ENCODE measurements at places on chromosomes 1 and 21. TPM values are rescaled to one million over a fixed set of nuclear protein-coding genes. Genes with fewer than 3 reads are reported as not detected.
A peak's percentile ranks its signal among the peaks of the same experiment; 100 is the strongest.

DNA sequence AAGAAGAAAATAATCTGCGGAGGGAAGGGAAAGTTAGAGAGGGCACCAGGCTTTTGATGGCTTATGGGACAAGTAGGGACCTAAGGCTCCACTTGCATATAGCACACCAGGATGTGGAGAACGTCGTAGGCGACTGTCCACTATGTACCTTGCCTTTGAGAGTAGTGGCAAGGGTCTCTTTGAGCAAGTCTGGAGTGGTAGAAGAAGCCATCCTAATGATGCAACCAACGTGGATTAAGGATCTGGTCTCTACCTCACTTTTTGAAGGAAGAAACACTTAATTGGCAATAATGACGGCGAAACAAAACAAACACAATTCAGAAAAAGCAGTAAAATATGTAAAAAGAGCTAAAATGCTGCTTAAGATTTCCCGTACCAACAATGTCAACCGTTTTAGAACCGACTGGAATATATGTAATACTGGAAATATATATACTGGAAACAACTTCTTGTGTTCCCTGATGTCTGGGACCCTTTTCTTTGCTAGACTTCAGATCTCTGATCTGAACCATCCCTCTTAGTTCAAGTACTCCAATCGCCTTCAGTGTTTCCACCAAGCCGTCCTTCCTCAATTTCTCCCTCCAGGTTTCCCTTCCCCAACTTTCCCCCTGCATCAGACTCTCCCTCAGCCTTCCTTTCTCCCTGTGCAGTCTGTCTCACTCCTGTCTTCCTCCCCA, 821 bp upstream of the KHDRBS1 start:
- H3K36me3 ChIP-seq, result peaks cover 28% of the 10 kb centered on the region
- H3K27ac ChIP-seq, result peak overlapping the region; percentile 92
- H3K27me3 ChIP-seq, result no peaks in the 10 kb centered on the region

DNA sequence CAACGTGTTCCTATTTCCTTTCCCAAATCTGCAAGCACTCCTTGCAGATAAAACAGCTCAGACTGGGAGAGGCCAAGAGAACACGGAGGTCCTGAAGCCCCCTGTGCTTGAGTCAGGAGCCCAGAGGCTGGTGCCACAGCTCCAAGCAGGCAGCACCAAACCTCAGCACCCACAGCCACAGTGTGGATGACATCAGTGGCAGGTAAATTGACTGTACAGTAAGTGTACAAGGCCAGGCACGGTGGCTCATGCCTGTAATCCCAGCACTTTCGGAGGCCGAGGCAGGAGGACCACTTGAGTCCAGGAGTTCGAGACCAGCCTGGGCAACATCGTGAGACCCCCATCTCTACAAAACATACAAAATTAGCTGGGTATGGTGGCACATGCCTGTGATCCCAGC, 1.9 kb upstream of the COL6A1 start:
- peak; percentile 49 for DNase-seq
- H3K27me3 ChIP-seq, result peaks cover 15% of the 10 kb centered on the region
- no peaks in the 10 kb centered on the region for H3K36me3 ChIP-seq
- H3K4me1 ChIP-seq, result peaks cover 13% of the 10 kb centered on the region

- H3K27me3 ChIP-seq, result peaks cover 56% of the 10 kb centered on the region
- peaks cover 15% of the 10 kb centered on the region for H3K4me1 ChIP-seq
- no peaks in the 10 kb centered on the region for H3K36me3 ChIP-seq
- no peak overlapping the region for H3K27ac ChIP-seq
- peak; percentile 52 for DNase-seq
Measured at GRCh38 chr21:38478782-38479181, 19.5 kb downstream of the ERG start.

The C8B gene
- total RNA-seq, result not detected

The AMY1C gene
- total RNA-seq, result not detected

The NTNG1 gene
- 0.28 TPM for total RNA-seq

DNA sequence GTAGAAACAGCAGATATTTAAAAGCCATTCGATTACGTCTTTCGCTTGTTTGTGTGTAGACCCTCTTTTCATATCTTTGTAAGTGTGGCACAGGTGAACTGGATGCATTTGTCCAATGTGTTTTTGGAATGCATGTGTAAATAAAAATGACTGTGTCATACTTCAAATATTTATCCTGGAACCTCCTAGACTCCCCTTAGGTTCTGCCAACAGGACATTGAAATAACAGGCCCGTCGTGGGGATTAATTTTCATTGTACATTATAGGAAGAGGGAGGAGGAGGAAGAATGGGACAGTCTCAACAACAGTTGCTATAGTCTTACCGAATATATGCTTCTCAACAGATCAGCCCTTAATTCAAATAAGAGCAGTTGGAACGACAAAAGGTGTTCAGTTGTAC, 95.8 kb downstream of the PRKAB2 start:
- DNase-seq, result no peak
- no peak overlapping the region for H3K4me3 ChIP-seq
- H3K27ac ChIP-seq, result no peak overlapping the region
- H3K36me3 ChIP-seq, result no peaks in the 10 kb centered on the region
- peaks cover 73% of the 10 kb centered on the region for H3K27me3 ChIP-seq

The PPM1J gene
- total RNA-seq, result 0.75 TPM

DNA sequence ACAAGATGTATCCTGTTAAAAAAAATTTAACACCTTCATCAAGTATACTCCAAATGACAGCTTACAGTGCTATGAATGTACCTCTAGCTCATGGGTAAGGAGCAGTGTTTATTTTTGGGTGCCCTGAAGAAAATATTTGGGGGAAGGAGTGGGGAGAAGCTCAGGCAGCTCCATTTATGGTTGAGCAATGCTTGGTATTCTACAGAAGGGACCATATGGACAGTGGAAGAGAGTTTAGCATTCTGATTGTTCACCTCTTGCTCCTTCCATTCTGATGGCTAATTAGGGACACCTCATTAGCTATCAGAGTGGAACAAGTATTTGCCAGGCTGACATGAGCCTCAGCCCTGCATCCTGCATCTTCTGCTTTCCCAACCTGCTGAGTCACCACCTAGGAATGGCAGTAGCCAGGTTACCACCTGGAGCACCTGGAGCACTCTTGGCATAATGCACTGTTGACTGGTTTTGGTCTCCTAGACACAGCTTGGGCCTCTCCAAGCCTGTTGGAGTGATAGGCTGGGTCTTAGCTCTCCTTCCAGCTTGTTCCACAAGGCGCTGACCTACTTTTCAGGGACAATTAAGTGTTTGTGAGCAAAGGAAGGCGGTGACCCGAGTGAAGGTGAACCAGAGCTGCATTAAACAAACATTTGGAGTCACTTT, 62.0 kb upstream of the MACF1 start:
- no peak for DNase-seq
- H3K27ac ChIP-seq, result no peak overlapping the region
- H3K27me3 ChIP-seq, result peaks cover 2% of the 10 kb centered on the region

The FCRL1 gene
- not detected for total RNA-seq

The LCE1F gene
- total RNA-seq, result not detected

DNA sequence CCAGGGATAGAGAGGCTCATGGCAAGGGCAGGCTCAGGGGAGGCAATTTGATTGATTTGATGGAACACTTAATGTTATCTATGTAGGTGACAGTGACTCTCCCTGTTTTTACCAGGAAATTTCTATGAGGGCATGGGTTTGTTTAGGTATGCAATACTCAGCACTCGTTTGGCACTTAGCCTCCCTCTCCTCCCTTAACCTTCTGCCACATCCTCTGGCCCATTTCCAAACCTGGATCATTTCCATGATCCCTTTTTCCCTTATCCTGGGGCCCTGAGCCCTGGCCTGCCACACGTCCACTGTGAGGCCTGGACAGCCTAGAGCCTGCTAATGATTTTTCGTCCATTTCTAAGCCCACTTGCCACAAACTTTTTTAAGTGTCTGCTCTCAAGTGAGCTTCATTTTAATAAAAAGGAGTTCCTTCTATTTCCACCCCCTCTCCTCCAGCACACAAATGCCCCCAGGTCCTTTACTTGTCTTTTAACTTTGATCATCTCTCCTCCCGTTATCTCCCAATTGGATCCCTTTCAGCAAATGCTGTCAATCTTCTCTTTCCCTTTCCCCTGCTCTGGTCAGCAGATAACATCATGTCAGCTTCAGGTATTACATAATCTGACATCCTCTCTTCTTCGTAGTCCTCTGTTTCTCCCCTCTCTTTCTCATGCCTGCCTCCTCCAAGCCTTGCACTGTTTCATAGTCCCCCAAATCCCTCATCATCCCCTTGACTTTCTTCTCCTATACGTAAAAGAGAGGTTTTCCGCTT, 37.8 kb upstream of the GADD45A start:
- no peaks in the 10 kb centered on the region for H3K27me3 ChIP-seq
- DNase-seq, result no peak
- H3K27ac ChIP-seq, result no peak overlapping the region
- no peak overlapping the region for H3K4me3 ChIP-seq

The DNASE2B gene
- total RNA-seq, result not detected

The PLEKHA6 gene
- 0.87 TPM for total RNA-seq

The DAP3 gene
- 159 TPM for total RNA-seq

The NKAIN1 gene
- total RNA-seq, result not detected

- no peak overlapping the region for H3K4me3 ChIP-seq
- peaks cover 37% of the 10 kb centered on the region for H3K36me3 ChIP-seq
- no peaks in the 10 kb centered on the region for H3K27me3 ChIP-seq
- no peak for DNase-seq
- H3K4me1 ChIP-seq, result peaks cover 15% of the 10 kb centered on the region
Measured at GRCh38 chr1:43844114-43844513, 89.5 kb upstream of the ARTN start.

The COL8A2 gene
- total RNA-seq, result 0.05 TPM

GRCh38 chr1:109365642-109366204, 32.0 kb downstream of the SORT1 start:
- H3K27me3 ChIP-seq, result peaks cover 24% of the 10 kb centered on the region
- peaks cover 3% of the 10 kb centered on the region for H3K4me1 ChIP-seq
- H3K4me3 ChIP-seq, result no peak overlapping the region
- H3K27ac ChIP-seq, result no peak overlapping the region
- no peaks in the 10 kb centered on the region for H3K36me3 ChIP-seq

The PMF1 gene
- total RNA-seq, result 117 TPM

DNA sequence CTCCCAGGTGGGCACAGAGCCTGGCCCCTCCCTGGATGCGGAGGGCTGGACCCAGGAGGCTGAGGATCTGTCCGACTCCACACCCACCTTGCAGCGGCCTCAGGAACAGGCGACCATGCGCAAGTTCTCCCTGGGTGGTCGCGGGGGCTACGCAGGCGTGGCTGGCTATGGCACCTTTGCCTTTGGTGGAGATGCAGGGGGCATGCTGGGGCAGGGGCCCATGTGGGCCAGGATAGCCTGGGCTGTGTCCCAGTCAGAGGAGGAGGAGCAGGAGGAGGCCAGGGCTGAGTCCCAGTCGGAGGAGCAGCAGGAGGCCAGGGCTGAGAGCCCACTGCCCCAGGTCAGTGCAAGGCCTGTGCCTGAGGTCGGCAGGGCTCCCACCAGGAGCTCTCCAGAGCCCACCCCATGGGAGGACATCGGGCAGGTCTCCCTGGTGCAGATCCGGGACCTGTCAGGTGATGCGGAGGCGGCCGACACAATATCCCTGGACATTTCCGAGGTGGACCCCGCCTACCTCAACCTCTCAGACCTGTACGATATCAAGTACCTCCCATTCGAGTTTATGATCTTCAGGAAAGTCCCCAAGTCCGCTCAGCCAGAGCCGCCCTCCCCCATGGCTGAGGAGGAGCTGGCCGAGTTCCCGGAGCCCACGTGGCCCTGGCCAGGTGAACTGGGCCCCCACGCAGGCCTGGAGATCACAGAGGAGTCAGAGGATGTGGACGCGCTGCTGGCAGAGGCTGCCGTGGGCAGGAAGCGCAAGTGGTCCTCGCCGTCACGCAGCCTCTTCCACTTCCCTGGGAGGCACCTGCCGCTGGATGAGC, 34.2 kb downstream of the TRIM11 start:
- H3K36me3 ChIP-seq, result no peaks in the 10 kb centered on the region
- no peak for DNase-seq
- no peaks in the 10 kb centered on the region for H3K27me3 ChIP-seq
- H3K4me1 ChIP-seq, result no peaks in the 10 kb centered on the region
- H3K27ac ChIP-seq, result no peak overlapping the region
- no peak overlapping the region for H3K4me3 ChIP-seq

The FAM72C gene
- 15.3 TPM for total RNA-seq

- peaks cover 20% of the 10 kb centered on the region for H3K4me1 ChIP-seq
- no peak overlapping the region for H3K27ac ChIP-seq
- no peak overlapping the region for H3K4me3 ChIP-seq
- DNase-seq, result no peak
- H3K36me3 ChIP-seq, result no peaks in the 10 kb centered on the region
Measured at GRCh38 chr1:26411624-26412074, 1.0 kb downstream of the LIN28A start.

- no peak for DNase-seq
- H3K4me3 ChIP-seq, result no peak overlapping the region
- H3K4me1 ChIP-seq, result peaks cover 22% of the 10 kb centered on the region
- H3K27ac ChIP-seq, result no peak overlapping the region
Measured at GRCh38 chr1:5998051-5998905, 6.1 kb upstream of the NPHP4 start.

DNA sequence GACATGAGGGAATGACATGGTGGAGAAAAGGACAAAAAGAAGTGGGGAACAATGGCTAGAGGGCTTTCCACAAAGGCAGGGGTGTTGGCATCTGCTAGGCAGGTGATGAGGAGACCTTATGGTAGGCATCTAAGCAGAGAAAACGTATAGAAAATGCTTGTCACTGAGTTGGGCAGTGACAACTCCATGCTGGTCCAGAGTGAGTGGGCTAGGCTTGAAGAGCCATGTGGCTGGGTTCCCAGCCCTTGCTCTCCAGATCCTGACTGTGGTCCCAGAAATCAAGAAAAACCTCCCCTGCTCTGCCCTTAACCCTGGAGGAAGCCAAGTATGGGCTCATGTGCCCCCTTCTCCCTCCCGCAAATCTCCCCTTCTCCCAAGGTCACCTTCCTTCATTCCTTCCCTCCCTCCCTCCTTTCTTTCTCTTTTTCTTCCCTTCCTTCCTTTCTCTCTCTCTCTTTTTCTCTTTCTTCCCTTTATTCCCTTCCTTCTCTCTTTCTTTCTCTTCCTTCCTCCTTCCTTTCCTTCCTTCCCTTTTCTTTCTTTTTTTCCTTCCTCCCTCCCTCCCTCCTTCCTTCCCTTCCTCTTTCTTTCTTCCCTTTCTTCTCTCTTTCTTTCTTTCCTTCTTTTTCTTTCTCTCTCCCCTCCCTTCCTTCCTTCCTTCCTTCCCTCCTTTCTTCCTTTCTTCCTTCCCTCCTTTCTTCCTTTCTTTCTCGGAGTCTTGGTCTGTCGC, 102.8 kb downstream of the NAV1 start:
- peaks cover 13% of the 10 kb centered on the region for H3K27me3 ChIP-seq
- no peaks in the 10 kb centered on the region for H3K4me1 ChIP-seq
- H3K27ac ChIP-seq, result no peak overlapping the region
- no peak for DNase-seq

GRCh38 chr1:26184086-26184485, 6.3 kb upstream of the CATSPER4 start:
- no peak overlapping the region for H3K4me3 ChIP-seq
- H3K27me3 ChIP-seq, result no peaks in the 10 kb centered on the region
- H3K4me1 ChIP-seq, result peaks cover 5% of the 10 kb centered on the region
- DNase-seq, result no peak

DNA sequence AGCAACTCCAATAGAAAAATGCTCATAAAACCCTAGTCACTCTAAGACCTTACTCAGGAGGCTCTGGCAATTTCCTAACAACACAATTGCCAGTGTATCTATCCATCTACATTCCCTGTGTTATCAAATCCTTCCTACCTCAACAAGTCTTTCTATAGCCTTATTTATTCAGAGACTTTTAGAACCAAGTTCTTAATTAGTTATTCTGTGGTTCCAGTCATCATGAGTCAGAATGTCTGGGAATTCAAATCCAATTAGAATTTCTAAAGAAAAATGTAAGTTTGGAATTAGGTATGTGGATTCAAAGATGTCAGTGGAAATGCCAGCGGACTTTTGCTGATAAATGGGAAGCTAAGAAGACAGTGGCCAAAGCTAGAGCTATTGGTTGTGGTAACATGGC, 302.6 kb upstream of the C1orf87 start:
- no peak for DNase-seq
- no peaks in the 10 kb centered on the region for H3K36me3 ChIP-seq
- H3K4me1 ChIP-seq, result no peaks in the 10 kb centered on the region
- H3K27me3 ChIP-seq, result peaks cover 2% of the 10 kb centered on the region
- no peak overlapping the region for H3K27ac ChIP-seq
